M059J (cell line): ENCODE measurements at places on chromosomes 12 and 14.
A peak's percentile ranks its signal among the peaks of the same experiment; 100 is the strongest.

GRCh38 chr12:3252450-3252891 is 175.3 kb downstream of the TSPAN9 start:
- DNase-seq, result no peak

GRCh38 chr12:78290606-78291345 is 460.1 kb downstream of the NAV3 start:
- peak; percentile 7 for DNase-seq

DNA sequence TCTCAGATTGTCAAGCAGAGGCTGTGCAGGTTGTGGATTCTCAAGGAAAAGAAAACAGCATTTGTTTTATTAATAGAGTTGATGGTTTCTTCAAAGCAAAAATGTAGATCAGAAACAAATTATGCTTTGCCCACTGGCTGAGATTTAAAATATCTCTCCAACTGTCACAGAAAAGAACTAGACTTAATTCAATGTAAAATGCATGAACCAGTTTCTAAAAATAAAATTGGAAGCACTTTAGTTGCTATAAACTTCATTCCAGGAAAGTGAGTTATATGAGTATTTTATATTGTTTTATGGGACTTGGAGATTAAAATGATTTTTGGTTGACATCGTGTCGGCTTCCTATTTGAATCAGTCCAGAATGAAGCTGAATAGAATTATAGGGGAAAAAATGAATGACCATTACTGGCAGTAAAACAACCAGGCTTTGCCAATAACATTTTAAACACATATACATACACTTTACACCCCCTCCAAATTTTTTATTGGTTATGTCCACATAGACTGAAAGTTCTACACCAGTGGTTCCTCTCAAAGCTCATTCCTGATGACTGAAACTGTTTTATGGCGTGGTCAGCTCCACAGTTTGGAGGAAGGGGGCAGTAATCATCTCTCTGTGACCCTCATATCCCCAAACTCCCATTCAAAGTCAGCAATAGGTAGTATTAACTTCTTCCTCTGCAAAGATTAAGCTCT is 55.5 kb upstream of the DAAM1 start:
- peak; percentile 16 for DNase-seq

DNA sequence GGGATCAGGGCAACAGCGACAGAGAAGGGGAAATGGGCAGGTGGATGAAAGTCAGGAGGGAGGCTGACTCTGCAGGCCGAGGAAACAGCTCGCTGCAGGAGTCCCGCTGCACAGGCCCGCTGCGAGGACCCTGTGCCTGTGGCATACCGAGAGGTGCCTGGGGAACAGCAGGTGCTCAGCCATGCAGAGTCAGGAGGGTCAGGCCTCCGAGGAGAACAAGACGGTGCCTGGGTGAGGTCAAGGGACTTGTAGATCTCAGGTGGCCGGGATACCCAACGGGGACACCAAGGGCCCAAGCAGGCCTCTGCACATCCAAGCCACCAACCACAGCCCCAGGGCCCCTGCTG is 67.5 kb downstream of the NCOR2 start:
- DNase-seq, result no peak

- DNase-seq, result no peak
These were observed 80.9 kb downstream of the RFLNA start for GRCh38 chr12:124375789-124376175.

DNA sequence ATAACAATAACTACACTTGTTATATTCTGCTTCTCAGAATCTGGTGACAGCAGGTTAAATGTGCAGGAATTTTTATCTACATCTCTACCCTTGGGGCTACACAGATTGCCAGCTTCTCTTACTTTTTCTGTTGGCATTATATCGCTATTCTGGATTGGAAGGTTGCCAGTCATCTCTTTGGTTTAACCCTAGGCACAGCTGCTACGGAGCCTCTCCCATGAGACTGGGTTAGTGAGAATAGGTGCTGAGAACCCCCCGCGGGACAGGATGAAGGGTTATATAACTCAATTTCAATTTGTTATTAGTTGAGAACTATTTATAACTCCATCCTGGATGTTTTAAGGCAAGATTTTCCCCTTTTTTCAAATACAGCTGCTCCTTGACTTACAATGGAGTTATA is 73.1 kb downstream of the ACADS start:
- DNase-seq, result no peak

DNA sequence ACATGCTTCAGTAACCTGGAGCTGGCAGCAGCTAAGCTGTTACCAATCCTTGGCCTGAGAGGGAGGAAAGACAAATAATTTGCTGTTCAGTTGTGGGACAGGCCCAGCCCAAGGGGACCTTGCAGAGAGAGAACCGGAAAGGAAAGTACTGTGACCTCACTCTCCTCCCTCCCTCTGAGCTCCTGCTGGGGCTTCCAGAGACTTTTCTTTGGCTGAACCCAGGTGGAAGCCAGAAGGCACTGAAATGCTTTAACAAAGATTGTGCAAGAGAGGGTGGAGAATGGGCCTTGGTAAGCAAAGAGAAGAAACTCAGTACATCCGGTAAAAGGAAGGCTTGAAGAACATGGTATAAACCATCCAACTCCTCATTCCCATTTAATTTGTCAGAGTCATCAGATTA is 457.1 kb downstream of the GLT1D1 start:
- no peak for DNase-seq

- no peak for DNase-seq
These were observed 30.5 kb downstream of the FZD10 start for GRCh38 chr12:130192642-130193345.

DNA sequence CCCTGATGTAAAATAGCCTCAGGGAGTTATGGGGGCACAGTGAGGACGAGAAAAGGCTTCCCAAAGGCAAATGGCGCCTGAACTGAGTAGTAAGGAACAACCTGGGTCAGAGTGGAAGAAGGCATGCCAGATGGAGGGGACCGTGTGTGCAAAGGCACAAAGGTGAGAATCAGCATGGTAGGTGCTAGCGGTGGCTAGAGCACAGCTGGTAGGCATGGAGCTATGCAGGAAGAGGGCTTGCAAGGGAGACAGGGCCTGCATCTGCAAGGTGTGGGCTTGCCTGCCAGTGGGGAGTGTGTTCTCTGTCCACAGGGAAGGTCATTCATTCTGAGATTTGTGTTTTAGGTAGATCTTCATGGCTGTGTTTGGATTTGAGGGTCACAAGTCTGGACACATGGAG is 18.5 kb upstream of the HSP90AA1 start:
- no peak for DNase-seq

DNA sequence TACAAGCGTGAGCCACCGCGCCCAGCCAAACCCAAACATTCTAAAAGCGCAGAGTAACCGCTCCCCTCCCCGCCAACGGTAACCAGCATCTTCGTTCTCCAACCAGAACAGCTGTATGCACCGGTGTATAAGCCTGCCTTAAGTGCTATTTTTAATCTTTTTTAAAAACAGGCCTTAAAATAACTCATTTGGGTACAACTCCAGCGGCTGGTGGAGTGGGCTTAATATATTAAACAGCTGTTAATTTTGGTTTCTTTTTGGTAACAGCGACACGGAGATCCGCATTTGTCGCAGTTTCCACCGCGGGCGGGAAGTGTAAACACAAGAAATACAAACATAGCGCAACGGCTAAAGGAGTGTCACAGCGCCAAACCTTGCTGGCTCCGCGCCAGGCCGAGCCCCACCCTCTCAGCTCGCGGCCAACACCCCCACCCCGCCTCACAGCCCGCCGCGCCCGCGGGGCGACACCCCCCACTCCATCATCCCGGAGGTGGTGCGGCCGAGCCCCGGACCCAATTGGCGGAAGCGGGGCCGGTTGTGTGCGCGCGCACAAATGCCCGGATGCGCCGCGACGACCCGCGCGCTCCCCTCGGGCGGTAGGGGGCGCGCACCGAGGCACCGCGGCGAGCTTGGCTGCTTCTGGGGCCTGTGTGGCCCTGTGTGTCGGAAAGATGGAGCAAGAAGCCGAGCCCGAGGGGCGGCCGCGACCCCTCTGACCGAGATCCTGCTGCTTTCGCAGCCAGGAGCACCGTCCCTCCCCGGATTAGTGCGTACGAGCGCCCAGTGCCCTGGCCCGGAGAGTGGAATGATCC is at the start of gene MDM2:
Gene MDM2 (plus strand): TSS at position 602 of the 812 bp plus-strand sequence. CDS start 301 bp downstream, outside the sequence.
- DNase-seq, result peak; percentile 86

DNA sequence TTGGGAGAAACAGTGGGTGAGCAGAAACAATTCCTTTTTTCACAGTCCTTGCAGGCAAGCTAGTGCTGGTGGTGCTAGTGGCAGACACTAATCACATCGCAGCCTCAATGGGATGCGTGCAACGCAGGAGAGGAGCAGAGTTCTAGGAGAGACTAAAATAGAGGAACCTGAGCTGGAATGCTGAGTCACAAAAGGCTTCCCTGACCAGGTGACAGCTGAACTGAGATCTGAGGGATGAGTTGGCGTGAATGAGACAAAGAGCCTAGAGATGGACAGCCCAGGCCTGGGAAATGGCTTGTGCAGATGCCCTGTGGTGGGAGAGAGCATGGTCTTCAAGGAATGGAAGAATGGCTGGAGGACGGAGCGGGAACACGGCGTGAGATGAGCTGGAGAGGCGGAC is 25.8 kb downstream of the ACADS start:
- DNase-seq, result no peak

GRCh38 chr12:104615048-104615561 is 158.4 kb downstream of the CHST11 start:
- no peak for DNase-seq

DNA sequence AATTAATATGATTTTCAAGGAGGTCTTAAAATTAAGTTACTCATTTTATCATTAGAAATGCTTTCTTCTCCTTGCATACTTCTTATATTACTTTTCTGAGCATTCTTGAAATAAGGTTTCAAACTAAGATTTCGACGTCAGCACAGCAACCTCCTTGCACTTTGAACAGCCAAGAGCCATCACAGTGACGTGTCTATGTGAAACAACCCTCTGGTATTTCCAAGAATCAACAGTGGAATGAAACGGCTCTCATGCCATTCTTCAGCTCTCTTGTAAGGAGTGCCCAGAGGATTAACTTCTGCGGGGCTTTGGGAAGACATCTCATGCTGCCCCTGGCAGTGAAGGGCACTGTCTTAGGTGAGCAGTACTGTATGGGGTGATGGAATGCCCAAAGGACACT is 109.2 kb downstream of the EFCAB11 start:
- DNase-seq, result no peak

DNA sequence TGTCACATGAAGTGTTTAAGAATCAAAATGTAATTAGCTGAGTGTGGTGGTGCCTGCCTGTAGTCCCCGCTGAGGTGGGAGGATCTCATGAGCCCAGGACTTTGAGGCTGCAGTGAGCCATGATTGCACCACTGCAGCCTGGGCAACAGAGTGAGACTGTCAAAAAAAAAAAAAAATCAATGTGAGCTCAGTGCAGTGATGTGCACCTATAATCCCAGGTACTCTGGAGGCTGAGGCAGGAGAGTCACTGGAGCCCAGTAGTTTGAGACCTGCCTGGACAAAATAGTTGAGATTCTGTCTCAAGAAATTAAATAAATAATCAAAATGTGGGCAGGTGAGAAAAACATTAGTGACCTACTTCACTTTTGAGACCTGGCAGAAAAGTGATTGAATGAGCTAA is 140.0 kb downstream of the MON2 start:
- peak; percentile 68 for DNase-seq

GRCh38 chr12:45670346-45671065 is 59.0 kb upstream of the ARID2 start:
- DNase-seq, result peak; percentile 45

GRCh38 chr14:63269561-63270225 is 49.0 kb downstream of the GPHB5 start:
- DNase-seq, result no peak

DNA sequence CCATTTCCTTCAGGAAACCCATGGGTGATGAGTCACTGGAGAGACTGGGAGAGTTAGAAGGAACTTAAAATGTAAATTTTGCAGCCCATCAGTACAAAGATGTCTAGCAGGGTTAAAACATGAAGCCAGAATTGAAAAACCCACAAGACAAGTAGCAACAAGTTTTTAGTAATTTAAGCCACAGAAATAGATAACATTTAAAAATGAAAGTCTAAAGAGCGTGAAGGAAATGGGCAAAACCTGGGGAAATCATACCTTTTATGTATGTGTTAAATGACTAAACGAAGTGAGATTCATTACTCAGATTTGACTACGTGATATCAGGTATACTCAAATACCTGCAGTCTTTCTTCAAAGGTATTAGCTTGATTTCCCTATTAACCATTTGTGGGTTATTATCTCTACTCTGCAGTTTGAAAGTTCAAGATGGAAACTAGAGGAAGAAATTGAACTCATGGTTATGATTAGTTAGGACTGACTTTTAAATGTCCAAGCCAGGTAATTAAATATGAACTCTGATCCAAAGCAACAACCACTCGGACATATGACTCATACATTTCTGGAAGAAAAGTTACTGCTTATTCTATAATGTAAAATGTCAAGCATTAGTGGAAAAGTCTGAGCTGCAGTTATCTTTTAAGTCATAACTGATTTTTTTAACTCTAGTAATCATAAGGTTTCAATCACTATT is 84.1 kb downstream of the ITPR2 start:
- DNase-seq, result peak; percentile 54

DNA sequence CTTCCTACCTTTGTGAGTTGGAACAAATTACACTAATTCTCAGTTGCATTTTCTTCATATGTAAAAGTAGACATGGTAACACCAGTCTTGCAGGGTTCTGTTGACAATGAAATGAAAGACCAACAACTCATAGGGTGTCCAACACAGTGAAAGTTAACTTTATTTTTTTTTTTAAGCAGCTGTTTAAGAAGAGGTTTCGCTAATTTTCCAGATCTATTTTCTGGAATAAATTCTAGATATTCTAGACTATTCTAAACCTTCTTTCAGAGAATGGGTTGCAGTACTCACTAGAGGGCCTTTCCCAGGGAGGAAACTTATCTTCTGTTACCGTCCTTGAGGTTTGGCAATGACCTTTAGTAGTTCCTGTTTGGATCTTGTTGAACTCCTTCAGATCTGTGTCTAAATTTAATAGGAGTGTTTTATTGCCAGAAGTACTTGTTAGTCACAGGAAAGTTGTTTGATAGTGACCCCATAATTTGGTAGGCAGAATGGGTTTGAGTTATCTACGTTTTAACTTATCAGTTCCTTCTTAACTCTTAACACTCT is 2.8 kb upstream of the ART4 start:
- peak; percentile 73 for DNase-seq

GRCh38 chr12:108730365-108731104 is 783 bp downstream of the CORO1C start:
- DNase-seq, result peak; percentile 87

- peak; percentile 15 for DNase-seq
These were observed 84.1 kb downstream of the FGD4 start for GRCh38 chr12:32483499-32483898.

DNA sequence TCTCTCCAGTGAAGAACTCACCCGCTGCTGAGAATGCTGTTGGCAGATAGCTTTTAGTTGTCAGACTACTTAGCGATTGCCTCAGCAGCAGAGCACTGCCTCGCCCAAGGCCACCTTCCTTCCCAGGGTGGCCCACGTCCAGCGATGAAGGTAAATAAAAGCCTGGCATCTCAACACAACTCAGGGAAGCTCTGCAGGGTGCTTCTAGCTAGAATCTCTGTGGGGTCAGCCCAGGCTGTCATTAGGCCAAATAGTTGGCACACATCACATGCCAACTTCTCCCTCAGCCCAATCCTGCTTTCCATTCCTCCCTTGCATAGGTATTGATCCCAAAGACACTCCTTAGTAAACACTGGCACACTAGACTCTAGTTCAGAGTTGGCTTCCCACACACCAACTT is 368.1 kb upstream of the TMTC1 start:
- no peak for DNase-seq

- no peak for DNase-seq
These were observed 15.7 kb upstream of the CIPC start for GRCh38 chr14:77082356-77082755.

- DNase-seq, result no peak
These were observed 72.2 kb downstream of the PITPNM2 start for GRCh38 chr12:123078531-123079155.

- no peak for DNase-seq
These were observed 238.7 kb upstream of the OR4E1 start for GRCh38 chr14:21912367-21912766.
